ENCODE measurements at places on chromosomes 1 and 21.

DNA sequence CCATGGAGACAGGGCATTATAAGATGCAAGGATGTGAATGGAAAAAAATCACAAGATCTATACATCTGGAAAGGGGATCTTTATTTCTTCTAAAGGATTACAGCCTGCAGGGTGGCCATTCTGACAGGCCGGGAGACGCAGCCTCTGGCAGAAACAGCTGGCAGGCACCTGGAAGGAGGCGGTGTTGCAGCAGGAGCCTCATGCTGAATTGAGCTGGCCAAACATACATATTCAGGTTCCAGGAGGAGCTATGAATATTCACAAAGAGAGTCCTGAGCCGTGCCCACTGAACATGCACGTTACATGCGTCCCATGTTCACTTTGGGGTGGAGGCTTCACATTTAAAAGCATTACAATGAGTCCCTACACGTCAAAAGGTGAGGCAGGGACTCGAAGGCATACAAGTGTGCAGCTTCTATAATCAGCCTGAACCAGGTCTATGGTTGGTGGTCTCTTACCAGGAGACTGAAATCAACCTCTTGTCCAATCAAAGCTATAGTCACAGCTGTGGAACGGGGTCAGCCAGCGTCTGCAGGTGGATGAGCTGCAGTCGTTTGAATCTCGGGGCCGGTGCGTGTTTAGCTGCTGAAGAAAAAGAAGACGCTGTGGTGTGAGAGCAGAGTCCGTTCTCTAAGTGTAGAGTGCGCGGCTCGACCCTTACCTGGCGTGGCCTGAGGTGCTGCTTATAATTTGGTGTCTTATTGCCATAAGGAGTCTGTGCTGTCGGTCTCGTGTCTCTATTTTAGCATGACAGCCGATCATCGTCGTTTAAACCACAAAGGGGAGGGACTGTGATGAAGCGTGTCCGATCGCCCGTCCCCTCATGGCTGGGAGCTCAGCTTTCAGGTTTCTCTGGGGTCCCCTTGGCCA is 183.0 kb downstream of the ETS2 start:
- DNase-seq: no peak

DNA sequence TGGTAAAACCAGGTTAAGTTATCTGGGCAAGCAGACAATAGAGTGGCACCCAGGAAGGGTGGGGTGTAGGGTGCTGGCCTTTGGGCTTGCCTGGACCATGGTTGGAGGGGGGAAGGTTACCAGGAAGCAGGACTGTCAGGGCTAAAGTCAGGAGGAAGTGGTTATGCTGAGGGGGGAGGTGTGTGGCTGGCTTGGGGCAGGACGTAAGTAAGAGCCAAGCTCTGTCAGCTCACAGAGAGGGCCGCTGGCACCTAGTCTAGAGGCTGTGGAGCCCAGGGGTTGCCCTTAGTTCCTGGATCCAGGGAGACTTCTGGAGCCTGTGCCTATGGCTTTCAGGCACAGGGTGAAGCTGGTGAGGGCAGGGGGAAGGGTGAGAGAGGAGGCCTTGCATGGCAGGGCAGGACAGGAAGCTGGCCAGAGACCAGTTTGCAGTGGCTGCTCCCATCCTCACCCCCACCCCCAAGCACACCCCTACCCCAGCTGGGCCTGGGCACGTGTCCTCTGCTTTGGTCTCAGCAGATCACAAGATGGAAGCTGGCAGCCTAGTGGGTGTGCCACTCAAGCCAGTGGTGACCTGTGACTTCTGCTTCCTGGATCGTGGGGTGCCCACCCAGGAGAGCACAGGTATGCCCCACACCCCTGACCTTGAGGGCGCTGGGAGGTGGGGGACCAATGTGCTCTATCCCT is 20.5 kb upstream of the SMYD3 start:
- DNase-seq: no peak

GRCh38 chr21:34790341-34790740 is 121.5 kb downstream of the CLIC6 start:
- DNase-seq: no peak

DNA sequence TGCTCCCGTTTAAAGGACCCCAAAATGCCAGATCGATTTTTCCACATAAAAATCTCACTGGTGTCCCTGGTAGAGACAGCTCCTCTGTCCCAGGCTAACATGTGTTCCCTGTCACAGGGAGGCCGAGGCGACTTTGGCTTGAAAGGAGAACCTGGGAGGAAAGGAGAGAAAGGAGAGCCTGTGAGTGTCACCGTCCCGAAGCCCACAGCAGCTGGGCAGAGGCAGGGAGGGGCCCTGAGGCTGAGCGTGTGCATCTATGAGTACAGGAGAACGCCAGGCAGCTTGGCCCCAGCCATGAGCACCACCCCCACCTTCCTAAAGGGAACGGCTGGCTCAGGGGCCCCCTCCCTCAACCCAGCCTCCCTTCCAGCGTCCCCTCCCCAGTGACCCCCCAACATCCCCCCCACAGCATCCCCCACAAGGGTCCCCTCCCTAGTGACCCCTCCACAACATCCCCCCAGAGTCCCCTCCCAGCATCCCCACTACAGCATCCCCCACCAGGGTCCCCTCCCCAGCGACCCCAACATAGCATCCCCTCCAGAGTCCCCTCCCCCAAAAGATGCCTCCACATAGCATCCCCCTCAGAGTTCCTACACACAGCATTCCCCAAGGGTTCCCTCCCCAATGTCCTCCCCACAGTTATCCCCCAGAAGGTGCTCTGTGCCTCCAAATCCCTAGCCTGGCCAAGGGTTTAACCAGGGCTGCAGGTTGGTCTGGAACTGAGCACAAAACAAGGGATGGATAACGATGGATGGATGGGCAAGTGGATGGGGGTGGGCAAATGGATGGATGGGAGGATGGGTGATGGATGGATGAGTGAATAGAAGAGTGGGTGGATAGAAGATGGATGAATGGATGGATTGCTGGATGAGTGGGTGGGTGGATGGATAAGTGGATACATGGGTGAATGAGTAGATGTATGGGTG is 25.1 kb downstream of the COL6A2 start:
- no peak for DNase-seq

DNA sequence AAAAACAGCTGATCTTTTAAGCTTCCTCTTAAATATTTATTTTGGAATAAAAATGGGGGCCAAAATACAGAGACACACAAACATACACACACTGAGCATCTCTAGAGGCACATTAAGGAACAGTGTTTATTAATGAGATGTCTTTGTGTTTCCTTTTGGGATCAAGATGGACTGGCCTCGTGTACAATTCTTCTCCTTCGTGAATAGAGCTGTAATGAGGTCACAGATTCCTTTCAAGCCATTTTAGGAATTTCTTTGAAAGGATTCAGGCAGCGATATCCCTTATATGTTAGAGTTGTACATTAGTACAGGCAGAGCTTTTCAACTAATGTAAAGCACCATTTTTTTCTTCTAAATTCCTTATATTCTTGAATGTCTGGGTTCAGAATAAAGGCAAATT is 295.7 kb downstream of the CHRM3 start:
- DNase-seq: no peak

- no peak for DNase-seq
These were observed 89.1 kb upstream of the KCNK2 start for GRCh38 chr1:214993419-214993818.

DNA sequence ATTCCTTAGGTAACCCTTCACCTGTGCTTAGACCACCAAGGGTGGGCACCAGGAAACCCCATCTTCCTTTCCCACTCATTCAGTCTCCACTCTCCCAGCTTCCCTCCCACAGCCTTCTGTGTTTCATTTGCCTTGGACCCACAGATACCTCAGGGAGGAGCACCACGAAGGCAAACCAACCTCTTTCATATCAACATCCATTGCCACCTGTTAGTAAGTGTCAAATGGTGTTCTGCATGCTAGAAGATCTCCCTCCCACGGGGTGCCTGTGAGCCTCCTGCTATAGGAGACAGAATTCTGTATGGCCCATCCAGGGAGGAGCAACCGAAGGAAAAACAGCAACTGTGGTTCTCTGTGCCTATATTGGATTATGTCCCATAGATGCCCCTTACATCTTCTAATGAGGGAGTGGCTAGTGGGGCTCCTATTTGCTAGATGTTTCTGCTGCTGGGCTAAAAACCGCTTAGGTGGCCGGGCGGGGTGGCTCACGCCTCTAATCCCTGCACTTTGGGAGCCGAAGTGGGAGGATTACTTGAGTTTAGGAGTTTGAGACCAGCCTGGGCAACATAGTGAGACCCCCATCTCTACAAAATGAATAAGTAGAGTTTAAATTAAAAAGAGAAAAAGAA is 25.6 kb upstream of the SCCPDH start:
- no peak for DNase-seq

DNA sequence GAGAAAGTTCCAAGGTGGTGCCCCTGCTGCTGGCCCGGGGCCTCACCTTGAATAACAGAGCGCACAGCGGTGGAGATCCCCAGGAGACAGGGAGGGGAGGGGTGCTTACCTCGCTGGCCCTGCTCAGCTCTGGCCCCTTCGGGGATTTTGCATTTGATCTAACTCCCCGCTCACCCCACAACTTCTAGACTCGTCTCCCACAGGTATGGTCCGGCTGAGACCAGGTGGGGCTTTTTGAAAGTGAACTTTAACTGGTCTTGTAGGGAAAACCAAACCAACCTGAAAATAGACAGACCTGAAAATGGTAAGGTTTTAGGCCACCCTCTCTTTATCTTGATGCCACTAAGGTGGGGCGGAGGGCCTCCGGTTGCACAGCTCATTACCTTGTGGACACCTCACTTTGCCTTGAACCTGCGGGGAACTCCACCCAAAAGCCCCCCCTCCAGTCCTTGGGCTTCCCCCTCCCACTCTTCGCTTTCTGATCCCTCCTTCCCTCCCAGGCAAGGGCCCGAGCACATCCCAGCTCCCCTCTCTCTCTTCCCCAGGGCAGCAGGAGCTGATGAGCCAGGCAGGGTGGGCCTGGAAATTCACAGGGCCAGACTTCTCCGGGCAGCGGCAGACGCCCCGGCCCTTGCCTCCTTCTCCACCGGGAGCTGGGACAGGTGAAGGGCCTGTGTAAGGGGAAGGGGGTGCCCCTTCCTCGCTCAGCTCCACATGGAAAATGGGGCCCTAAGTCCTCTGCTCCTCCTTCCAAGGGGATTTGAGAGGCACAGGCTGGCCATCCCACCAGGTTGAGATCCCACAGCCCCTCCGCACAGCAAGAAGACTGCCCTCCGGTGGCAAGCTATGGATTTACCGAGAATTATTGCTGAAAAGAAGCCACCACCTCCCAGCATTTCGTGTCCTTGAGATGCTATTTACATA is 16.1 kb downstream of the TNFRSF8 start:
- DNase-seq: peak; percentile 81

GRCh38 chr21:18155508-18156193 is 89.0 kb upstream of the CHODL start:
- DNase-seq: no peak

DNA sequence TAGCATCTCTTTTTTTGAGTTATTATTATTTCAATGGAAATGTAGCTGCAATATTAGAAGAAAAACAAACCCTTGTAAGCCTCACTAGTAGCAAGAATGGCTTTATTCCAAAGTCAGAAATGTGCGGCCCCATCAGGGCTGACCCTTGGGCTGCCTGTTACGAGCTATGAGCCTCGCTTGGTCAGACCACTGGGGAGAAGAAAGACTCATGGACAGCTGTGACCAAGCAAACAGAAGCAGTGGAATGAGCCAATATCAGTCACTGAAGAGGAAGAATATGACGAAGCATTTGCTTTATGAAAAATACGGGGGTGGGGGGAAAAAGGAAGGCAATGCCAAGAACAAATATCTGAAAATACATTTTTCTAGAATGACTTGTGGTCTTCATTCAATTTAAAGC is 504.5 kb downstream of the LMO4 start:
- no peak for DNase-seq

GRCh38 chr1:234838820-234839219 is 228.8 kb upstream of the IRF2BP2 start:
- no peak for DNase-seq

GRCh38 chr1:203052601-203053000 is 26.3 kb downstream of the PPFIA4 start:
- DNase-seq: no peak

DNA sequence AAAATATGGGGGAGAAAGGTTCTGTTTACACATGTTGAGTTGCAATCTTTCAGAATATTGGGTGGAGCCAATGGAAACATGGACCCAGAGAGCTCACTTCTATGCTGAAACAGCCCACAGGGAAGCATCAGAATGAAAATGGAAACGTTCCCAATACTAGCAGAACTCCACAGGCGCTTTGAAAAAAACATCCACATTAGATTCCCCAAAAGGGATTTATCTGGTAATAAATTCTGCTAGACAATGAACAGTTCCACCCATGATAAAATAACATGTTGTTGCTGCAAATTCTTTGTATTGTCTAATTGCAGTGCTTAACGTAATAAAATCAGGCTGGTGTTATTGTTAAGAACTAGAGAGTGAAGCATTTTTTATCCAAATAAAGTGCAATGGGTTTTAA is 197.0 kb downstream of the GABPA start:
- DNase-seq: no peak

DNA sequence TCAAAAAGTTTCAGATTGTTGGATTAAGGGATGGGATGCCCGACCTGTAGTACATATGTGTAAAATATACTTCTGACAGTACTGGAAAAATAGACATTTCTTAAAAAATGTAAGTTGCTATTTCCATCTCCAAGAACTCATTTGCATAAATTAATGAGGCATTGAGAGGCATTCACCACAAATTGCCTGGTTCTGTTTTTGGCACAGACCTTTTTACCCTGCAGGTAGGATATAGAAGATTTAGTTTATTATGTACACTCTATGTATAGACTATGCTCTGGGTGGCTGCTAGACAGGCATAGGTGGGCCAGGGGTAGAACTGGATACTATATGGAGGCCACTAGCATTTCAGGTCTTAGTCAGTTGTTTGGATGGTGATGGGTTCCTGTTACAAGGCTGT is 8.0 kb downstream of the CCDC17 start:
- peak; percentile 48 for DNase-seq

GRCh38 chr1:219155135-219155534 is 18.5 kb upstream of the LYPLAL1 start:
- DNase-seq: no peak

- DNase-seq: no peak
These were observed 32.7 kb upstream of the GLIS1 start for GRCh38 chr1:53771648-53772047.

GRCh38 chr1:91596474-91596873 is 95.8 kb downstream of the CDC7 start:
- no peak for DNase-seq

- DNase-seq: peak; percentile 16
These were observed 2.9 kb upstream of the LRRC8C start for GRCh38 chr1:89630048-89630447.

DNA sequence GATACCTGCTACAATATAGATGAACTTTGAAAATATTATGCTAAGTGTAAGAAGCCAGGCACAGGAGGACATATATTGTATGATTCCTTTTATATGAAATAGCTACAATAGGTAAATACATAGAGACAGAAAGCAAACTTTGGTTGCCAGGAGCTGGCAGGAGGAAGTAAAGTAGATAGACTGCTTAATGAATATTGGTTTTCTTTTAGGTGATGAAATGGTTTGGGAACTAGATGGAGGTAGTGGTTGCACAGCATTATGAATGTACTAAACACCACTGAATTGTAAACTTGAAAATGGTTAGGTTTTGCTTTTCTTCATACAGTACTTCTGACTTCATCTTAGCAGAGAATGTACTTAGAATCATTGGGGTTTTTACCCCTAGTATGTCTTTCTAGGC is 21.5 kb downstream of the ABCB10 start:
- no peak for DNase-seq

GRCh38 chr1:106907795-106908194 is 148.7 kb upstream of the PRMT6 start:
- no peak for DNase-seq

All from NAMALWA (cell line).